ENCODE measurements at places on chromosomes 6 and 20.

- no peak for DNase-seq
Observed at GRCh38 chr6:3829285-3829684, 19.9 kb upstream of the FAM50B start.

GRCh38 chr6:169648617-169649016, 53.2 kb downstream of the WDR27 start:
- DNase-seq: no peak

DNA sequence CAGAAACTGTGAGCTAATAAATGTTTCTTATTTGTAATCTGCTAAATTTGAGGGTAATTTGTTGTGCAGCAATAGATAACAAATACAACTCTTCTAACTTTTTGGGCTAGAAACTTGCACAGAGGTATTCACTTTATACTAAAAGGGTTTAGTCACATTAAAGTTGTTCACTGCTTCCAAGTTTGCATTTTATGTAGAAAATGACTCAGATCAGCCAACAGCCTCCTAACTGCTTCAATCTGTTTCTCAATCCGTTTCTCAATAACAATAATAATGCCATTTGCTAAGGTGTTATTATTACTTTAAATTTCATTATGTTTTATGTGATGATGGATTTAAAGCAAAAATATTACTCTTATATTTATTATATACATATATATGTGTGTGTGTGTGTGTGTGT, 213.9 kb downstream of the CENPW start:
- no peak for DNase-seq

- no peak for DNase-seq
Observed at GRCh38 chr20:21182832-21183563, 57.1 kb downstream of the KIZ start.

- peak; percentile 35 for DNase-seq
Observed at GRCh38 chr20:5714261-5715041, 35.8 kb upstream of the SHLD1 start.

DNA sequence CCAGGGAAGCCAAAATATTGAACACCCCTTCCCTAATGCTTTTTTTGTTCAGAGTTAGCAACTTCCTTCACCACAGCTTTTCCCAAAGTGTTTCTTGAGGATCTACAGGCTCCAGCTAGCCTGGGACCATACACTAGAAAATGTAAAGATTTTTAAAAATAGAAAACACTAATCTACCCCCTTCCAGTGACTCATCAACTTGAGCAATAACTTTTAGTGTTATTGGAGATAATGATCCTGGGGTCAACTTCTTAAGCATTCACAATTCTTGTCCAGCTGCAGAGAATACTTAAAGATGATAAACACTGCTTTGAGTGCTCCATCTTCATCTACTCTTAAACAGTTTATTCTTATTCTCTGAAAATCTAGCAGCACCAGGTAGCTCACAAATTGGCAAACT, 131.6 kb downstream of the COL9A1 start:
- no peak for DNase-seq

DNA sequence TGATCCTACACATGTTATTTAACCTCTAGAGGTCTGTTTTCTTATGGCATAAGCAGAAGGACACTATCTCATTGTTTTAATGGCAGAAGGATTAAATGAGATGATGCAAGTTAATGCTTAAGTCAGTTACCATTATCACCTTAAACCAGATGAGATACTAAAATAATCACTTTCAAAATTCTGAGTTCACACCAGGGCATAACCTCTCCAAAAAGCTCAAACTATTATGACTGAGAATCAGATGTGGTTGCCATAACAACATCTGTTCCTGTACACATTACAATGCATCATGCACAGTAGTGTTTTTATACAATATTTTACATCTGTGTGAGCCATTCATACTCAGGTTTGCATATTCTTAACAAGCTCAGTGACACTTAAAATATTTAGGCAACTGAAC, 10.2 kb downstream of the ADNP start:
- DNase-seq: no peak

DNA sequence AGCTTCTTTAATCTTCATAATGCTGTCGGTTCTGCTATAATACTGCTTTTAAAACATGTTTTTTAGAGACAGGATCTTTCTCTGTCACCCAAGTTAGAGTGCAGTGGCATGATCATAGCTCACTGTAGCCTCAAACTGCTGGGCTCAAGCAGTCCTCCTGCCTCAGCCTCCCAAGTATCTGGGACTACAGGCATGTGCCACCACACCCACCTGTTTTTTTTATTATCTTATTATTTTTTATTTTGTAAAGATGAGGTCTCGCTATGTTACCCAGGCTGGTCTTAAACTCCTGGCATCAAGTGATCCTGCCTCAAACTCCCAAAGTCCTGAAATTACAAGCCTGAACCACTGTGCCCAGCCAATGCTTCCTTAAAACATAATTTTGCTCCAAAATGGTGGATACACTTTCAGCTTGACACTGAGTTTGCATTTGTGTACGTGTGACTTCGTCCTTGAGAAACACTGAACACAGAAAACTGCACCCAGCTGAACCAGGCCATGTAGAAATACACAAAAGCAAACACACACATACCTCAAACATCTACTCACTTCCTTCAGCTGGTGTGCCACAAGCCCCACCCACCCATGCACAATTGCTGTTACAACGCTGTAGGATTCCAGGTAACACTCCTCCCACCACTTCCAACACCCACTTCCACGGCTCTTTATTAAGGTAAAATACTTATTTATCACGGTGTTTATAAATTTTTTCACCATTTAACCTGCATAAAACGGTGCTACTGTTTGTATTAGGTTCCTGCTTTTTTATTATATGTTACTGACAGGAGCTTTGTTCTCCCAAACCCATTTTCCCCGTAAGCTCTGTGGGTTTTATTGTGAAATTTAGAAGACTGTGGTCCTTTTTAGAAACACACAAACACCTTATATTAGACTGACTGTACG, 109.1 kb downstream of the TSHZ2 start:
- DNase-seq: no peak

DNA sequence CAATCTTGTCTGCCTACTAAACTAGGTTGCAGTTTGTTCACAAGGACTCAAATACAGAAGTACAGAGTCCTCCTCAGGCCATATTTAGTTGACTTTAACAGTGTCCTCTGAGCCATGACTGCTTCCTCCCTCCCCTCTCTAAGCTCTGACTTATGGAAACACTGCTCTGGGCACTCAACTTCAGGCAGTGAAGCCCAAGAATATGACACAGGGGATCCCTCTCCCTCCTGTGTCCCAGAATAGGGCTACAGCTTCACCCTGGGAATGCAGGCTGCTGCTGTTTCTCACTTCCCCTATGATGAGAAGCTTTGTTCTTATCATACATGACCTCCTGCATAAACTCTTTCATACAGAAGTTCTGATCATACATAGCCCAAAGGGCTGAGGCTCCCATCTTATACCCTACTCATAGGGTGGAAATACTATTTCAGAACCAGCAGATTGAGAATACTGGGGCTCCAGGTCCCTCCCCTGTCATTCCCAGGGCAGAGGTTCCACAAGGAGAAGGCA, 97.3 kb upstream of the UST start:
- no peak for DNase-seq

DNA sequence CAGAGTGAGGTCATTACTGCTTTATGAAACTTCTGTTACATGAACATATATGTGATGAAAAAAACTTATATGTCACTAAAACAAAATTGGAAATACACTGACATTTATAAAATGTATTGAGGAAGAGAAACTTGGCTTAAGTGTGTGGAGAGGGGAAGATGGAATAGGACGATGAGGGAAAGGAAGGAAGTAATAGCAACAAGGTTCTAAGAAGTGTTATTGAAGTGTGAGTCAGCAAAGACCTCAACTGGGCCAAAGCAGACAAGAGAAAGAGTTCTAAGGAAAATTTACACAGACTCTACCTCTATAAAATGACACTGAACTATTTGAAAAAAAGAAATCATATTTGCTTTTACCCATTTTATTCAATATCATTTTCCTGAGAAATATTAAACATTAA, 38.3 kb downstream of the SNX3 start:
- no peak for DNase-seq

DNA sequence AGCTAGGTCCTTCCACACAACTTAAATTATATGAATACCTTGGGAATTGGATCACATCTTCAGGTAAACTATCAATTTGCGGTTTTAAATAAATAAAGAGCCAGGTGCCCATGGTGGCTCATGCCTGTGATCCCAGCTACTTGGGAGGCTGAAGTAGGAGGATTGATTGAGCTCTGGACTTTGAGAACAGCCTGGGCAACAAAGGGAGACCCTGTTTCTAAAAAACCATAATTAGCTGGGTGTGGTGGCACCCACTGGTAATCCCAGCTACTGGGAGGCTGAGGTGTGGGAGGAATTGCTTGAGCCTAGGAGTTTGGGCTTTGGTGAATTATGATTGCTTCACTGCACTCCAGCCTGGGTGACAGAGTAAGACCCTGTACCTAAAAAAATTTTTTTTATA, 3.4 kb downstream of the GMNN start:
- no peak for DNase-seq

- no peak for DNase-seq
Observed at GRCh38 chr6:1525364-1526038, 84.2 kb upstream of the FOXC1 start.

DNA sequence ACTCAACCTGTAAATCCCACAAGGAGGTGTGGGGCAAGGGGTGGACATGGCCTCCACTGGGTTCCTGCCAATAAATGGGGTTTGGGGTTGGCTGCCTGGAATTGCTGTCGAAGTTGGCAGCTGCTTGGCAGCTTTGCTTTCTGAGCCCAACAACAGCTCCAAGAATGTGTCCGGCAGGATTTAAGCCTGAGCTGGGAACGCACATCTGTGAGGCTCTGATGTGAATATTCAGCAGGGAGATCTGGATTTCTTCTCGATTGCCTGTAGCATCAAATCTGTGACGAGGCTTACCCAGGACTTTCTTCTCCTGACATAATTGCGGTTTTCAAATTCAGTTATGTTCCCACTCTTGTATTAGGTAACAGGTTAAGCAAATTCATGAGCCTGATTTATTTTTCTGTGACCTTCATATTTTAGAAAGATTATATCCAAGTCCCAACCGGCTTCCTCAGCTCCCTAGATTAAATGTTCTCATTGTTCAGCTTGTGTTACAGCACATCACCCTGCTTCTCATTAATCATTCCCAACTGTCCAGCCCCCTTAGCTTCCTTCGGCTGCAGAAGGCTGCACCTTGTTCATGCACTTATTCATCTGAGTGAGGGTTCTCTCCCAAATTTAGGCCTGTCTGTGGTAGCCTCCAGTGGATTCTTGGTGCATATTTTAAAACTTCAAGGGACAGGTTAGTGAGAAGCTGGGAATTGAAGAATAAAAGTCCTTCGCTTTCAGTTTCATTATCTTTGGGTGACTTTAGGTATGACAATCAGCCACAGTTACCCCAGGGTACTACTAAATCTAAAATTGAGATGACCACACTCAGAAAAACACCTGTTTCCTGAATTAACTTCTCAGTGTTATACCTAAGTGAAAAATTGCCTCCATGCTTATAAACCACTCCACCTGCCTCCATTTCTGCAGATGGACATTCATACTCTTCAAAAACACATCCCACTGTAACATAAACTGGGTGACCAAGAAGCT, 310.0 kb downstream of the ESR1 start:
- DNase-seq: no peak

DNA sequence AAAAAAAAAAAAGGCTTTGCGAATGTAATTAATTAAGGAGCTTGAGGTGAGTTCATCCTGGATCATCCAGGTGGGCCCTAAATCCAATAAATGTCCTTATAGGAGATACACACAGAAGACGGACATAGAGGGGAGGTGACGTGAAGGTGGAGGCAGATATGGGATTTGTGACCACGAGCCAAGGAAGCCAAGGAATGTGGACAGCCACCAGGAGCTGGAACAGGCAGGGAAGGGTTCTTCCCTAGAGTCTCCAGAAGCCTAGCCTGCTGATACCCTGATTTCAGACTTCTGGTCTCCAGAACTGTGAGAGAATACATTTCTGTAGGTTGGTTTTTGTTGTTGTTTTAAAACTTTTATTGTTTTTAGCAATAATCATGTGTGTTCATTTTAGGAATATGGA, 6.7 kb upstream of the ATRN start:
- no peak for DNase-seq

GRCh38 chr20:51376111-51376510, 166.4 kb downstream of the NFATC2 start:
- no peak for DNase-seq

DNA sequence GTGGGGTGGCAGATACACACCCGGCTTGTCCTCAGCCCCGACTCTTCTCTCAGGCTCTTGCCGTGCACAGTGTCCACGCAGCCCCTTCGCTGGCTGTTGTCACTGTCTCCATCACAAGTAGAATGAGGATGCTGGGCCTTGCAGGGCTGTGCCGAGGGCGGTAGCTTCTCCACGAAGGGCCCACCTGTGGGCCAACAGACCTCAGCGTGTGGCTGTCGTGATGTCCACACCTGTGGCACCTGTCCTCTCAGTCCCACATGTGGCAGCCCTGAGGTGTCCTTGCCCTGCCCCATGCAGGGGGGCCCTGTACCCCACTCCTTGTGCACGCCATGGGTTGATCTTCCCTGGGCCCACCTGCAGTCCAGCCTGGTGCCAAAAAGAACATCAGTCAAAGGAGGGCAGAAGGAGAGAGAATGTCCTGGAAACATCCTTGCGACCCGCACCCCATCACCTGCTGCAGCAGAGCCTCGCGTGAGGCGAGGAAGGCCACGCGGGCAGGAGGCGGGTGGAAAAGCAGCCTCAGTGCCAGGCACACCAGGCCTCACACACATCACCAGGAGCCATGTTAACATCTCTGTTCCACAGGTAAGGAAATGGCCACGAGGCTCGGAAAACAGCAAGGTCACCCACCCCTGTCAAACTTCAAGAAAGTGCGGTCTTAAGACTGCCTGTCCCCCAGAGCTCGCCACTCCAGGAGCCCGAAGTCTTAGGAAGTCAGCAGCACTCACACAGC, 22.3 kb upstream of the AFDN start:
- DNase-seq: no peak

GRCh38 chr20:64024141-64024990, 11.6 kb upstream of the C20orf204 start:
- DNase-seq: no peak

- no peak for DNase-seq
Observed at GRCh38 chr6:46334442-46334841, 156.8 kb downstream of the RCAN2 start.

DNA sequence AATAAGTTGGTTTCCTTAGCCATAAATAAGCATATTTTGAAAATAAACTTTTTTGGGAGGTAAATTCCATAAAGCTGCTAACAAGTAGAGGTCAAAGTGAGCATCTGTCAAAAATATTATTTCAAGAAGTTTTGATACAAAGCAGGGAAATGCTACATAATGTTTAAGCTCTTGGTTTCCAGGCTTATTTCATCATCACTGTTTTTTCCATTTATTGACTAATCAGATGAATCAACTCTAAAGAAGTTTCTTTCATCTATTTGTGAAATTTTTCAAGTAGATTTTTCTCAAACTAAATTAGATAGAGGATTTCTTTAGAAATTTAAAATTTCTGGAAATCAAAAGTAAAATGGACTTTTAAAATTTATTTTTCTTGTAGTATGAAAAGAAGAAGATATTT, 89.5 kb upstream of the TBX18 start:
- DNase-seq: no peak

Data from iPS-NIHi11 (cell line).